ENCODE measurements at places on chromosomes 3 and 15. TPM values are rescaled to one million over a fixed set of nuclear protein-coding genes. Genes with fewer than 3 reads are reported as not detected.

FBXO45 gene
- 19.7 TPM for total RNA-seq

DNA sequence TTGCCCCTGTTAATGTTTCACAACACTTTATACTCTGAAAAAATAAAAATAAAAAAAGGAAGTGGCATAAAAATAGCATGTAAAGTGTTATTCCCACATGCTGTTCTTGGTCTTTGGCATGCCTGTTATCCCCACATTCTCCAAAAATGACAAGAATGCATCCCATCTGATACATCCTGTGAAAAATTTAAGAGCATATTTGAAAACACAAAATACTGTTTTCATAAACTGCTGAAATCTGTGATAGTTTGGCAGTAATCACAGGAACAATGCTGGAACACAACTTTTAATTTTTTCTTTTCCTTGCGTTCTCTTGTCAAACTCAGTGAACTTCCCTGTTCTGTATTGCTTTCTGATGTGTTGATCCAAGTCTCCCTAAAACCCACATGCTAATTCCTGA, 288.8 kb downstream of the ROBO2 start:
- DNase-seq, result no peak
- H3K4me3 ChIP-seq, result no peak overlapping the region
- H3K36me3 ChIP-seq, result no peaks in the 10 kb centered on the region
- H3K27ac ChIP-seq, result no peak overlapping the region
- no peaks in the 10 kb centered on the region for H3K4me1 ChIP-seq

DNA sequence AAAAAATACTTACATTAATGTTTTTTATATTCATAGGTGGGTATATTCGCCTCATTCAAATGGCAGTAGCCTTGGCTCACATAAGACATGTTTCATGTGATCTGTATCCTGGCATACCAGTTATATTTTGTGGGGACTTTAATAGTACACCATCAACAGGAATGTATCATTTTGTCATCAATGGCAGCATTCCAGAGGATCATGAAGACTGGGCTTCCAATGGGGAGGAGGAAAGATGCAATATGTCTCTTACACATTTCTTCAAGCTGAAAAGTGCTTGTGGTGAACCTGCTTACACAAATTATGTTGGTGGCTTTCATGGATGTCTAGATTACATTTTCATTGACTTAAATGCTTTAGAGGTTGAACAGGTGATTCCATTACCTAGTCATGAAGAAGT, 3.5 kb downstream of the PDE12 start:
- DNase-seq, result no peak
- no peak overlapping the region for H3K4me3 ChIP-seq
- no peaks in the 10 kb centered on the region for H3K27me3 ChIP-seq
- H3K4me1 ChIP-seq, result peaks cover 46% of the 10 kb centered on the region

GRCh38 chr3:177141471-177141870, 55.8 kb downstream of the TBL1XR1 start:
- peaks cover 73% of the 10 kb centered on the region for H3K4me1 ChIP-seq
- H3K4me3 ChIP-seq, result no peak overlapping the region
- H3K27me3 ChIP-seq, result no peaks in the 10 kb centered on the region
- no peak overlapping the region for H3K27ac ChIP-seq

GABRA5 gene
- not detected for total RNA-seq

- H3K4me3 ChIP-seq, result peak overlapping the region; percentile 40
- peak overlapping the region; percentile 95 for H3K27ac ChIP-seq
- peaks cover 36% of the 10 kb centered on the region for H3K36me3 ChIP-seq
- peak; percentile 80 for DNase-seq
- no peaks in the 10 kb centered on the region for H3K27me3 ChIP-seq
Measured at GRCh38 chr15:58484791-58485600, 53.2 kb downstream of the LIPC start.

Measured in activated CD4-positive, alpha-beta memory T cell treated with anti-CD3 and anti-CD28 coated beads, Interleukin-2, amount 10 ng/mL, durations not matched to agents 7 days and 5 days (primary cell).